ENCODE measurements at places on chromosomes 2 and 18.
A peak's percentile ranks its signal among the peaks of the same experiment; 100 is the strongest.

DNA sequence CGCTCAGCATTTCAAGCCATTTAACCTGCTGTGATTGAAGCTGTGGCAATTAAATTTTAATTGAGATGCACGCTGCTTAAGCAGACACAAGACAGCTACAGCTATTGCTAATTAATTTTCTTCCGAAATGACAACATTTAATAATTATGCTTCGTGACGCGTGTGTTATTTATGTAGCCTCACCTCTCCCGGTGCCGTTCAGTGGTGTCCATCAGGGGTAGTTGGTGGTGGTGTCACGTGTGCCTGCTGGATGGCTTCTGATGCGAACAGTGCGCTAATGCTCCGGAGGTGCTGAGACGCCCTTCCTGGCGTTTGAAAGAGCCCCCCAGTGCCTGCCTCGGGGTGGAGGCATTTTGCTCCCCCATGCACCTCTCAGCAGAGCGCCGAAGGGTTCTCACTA lies 39.5 kb downstream of the GLI2 start:
- peaks cover 43% of the 10 kb centered on the region for H3K27me3 ChIP-seq
- peak; percentile 2 for DNase-seq
- no peaks in the 10 kb centered on the region for H3K36me3 ChIP-seq

GRCh38 chr18:74468547-74469061 lies 11.5 kb upstream of the DIPK1C start:
- H3K27ac ChIP-seq, result peak overlapping the region; percentile 43
- H3K27me3 ChIP-seq, result no peaks in the 10 kb centered on the region
- H3K36me3 ChIP-seq, result no peaks in the 10 kb centered on the region
- DNase-seq, result no peak
- peaks cover 7% of the 10 kb centered on the region for H3K4me1 ChIP-seq
- H3K4me3 ChIP-seq, result no peak overlapping the region

DNA sequence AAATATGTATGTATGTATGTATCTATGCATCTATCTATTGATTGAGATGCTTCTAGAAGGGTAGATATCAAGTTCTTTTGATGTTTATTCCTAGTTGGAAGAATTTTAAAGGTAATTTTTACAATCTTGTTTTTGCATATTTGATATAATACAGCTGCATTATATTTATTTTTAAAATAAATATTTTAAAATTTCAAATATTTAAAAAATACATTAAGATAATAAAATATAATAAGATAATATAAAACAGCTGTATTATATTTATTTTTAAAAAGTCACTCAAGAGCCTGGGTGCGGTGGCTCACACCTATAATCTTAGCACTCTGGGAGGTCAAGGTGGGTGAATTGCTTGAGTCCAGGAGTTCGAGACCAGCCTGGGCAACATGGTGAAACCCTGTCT lies 92.5 kb downstream of the LIPG start:
- peaks cover 22% of the 10 kb centered on the region for H3K27me3 ChIP-seq
- H3K4me1 ChIP-seq, result peaks cover 16% of the 10 kb centered on the region
- no peaks in the 10 kb centered on the region for H3K36me3 ChIP-seq

GRCh38 chr2:189347540-189347939 lies 93.7 kb upstream of the WDR75 start:
- H3K4me1 ChIP-seq, result no peaks in the 10 kb centered on the region
- no peak for DNase-seq
- H3K36me3 ChIP-seq, result no peaks in the 10 kb centered on the region

GRCh38 chr2:134950886-134951285 lies 32.3 kb downstream of the CCNT2 start:
- no peak overlapping the region for H3K27ac ChIP-seq
- no peak for DNase-seq
- no peak overlapping the region for H3K4me3 ChIP-seq
- H3K4me1 ChIP-seq, result no peaks in the 10 kb centered on the region
- no peaks in the 10 kb centered on the region for H3K27me3 ChIP-seq

DNA sequence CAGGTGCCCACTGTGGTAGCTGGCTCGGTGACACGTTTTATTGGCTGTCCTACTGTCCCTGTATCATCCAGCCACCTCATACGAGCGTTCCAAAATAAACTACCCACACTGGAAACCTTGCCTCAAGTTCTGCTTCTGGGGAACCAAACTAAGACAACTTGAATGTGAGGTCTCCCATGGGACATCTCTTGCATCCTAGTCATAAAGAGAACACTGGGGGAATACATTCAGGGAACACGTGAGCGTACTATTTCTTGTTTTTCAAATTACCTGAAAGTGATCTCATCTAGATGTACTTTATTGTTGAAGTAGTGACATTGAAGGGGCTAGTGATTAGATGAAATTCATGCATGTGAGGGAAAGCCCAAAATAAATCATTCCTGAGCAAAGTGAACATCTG lies 15.0 kb downstream of the LYG2 start:
- no peak overlapping the region for H3K27ac ChIP-seq
- no peaks in the 10 kb centered on the region for H3K27me3 ChIP-seq
- H3K4me3 ChIP-seq, result no peak overlapping the region
- no peaks in the 10 kb centered on the region for H3K36me3 ChIP-seq

DNA sequence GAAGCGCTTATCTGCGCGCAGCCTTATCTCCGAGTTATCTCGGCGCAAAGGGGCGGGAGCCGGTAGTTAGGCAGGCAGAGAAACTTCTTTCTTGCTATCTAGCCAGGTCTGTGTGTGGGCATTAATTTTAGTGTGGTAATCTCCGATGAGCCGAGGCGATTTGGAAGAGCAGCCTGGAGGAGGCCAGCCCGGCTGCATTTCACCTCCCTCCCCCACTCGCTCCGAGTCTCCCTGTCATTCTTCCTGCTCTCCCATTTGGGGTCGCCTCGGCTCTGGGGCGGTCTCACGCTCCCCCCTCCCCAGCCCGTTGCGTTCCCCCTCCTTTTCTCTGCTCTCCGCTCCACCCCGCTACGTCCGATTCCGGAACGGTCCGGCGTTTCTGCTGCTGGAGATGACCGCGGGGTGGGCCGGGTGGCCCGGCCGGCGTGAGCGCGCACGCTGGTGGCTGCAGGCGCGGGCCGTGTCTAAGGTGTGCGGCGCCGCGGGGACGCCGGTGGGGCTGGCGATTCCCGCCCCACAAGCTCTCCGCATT lies 566 bp downstream of the GATA6 start:
- H3K4me1 ChIP-seq, result peaks cover 88% of the 10 kb centered on the region
- peak overlapping the region; percentile 99 for H3K4me3 ChIP-seq
- DNase-seq, result peak; percentile 51
- peaks cover 31% of the 10 kb centered on the region for H3K36me3 ChIP-seq

- no peaks in the 10 kb centered on the region for H3K4me1 ChIP-seq
- DNase-seq, result no peak
These were observed 279.7 kb downstream of the KCNJ3 start for GRCh38 chr2:154978244-154978643.

- no peak for DNase-seq
- H3K36me3 ChIP-seq, result peaks cover 21% of the 10 kb centered on the region
- H3K27ac ChIP-seq, result no peak overlapping the region
- H3K4me3 ChIP-seq, result no peak overlapping the region
These were observed 14.8 kb downstream of the LRRFIP1 start for GRCh38 chr2:237642038-237642734.

DNA sequence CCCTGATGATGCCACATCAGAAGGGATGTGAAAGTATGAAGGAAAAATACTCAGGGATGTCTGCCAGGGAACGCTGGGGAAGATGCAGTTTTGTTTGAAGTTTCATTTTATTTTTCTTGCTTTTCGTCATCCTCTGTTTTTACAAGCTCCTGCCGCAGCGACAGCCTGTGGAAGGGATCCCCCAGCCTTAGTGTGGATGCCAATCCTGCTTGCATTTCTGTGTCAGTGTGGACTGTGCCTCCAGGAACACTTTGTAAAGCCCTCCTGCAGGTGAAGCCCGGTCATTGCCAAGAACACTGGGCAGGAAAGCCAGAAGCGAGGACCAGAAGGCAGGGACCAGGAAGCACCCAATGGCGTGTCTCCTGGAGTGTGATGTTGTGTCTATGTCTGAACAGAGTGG lies 234.3 kb downstream of the SEPTIN10 start:
- no peak overlapping the region for H3K4me3 ChIP-seq
- H3K4me1 ChIP-seq, result peaks cover 61% of the 10 kb centered on the region
- no peak overlapping the region for H3K27ac ChIP-seq
- DNase-seq, result no peak

GRCh38 chr2:109175350-109175678 lies 46.3 kb downstream of the SH3RF3 start:
- no peaks in the 10 kb centered on the region for H3K27me3 ChIP-seq
- no peaks in the 10 kb centered on the region for H3K36me3 ChIP-seq
- peaks cover 77% of the 10 kb centered on the region for H3K4me1 ChIP-seq

DNA sequence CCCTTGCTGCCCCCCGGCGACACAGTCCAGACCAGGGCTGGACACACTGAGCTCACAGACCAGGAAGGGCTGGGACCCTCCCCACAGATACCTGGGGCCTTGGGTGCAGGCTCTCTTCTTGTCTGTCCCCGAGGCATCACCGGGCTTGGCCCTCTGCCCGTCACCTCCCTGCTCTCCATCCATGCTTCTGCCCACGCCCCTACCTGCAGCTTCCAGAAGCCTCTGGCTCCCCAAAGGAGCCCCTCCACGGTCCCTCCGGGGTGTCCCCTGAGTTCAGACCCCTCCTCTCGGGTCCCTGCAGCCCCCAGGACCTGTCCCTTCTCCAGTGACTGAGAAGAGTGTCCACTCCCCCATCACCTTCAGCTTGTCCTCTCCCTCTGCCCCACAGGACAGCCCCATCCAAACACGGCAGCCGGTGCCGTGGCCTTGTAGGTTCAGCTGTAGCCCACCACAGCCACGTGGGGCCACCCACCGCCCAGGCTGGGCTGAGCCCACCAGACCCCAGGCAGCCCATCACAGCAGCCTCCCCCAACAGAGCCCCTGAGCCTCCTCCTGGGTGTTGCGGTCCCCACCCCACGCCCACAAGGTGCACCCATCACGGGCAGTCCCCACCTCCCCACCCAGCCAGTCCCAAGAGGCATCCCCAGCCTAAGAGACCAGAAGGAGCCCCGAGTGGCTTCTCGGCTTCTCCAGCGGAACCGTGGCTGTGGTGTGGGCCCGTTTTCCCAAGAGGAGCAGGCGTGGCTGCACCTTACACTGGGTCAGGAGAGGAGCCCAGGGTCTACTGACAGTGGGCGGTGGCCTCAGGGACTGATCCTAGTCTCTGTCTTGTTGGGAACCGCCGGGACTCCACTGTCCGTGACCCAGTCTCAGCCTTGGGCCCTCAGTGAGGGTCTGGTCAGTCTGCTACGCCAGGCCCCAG lies 53.1 kb downstream of the RAMP1 start:
- DNase-seq, result no peak
- no peaks in the 10 kb centered on the region for H3K36me3 ChIP-seq
- peak overlapping the region; percentile 5 for H3K27ac ChIP-seq
- H3K4me3 ChIP-seq, result no peak overlapping the region

DNA sequence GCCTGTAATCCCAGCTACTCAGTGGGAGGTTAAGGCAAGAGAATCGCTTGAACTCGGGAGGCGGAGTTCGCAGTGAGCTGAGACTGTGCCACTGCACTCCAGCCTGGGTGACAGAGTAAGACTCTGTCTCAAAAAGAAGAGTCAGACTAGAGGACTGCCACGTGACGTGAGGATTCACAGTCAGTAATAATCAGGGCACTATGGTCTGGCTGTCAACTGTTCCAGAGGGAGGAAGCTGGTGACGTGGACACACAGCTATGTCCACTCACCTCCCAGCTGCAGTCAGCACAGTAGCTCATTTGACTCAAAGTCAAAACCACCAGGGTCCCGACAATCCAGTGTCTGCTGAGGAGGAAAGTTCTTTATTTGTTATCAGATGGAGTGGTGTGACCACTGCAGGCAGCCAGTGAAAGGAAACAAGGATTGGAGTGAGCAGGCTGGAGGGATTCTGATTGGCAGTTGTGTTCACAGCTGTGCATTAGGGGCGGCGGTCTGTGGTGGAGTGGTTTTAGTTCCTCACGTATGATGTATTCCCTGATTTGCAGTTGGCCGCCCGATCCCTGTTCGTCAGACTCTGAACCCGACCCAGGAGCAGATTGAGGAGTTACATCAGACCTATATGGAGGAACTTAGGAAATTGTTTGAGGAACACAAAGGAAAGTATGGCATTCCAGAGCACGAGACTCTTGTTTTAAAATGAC lies 37.9 kb downstream of the MOGAT1 start:
- H3K4me3 ChIP-seq, result peak overlapping the region; percentile 50
- H3K27ac ChIP-seq, result peak overlapping the region; percentile 79
- no peaks in the 10 kb centered on the region for H3K36me3 ChIP-seq
- DNase-seq, result peak; percentile 63
- H3K4me1 ChIP-seq, result peaks cover 31% of the 10 kb centered on the region
- no peaks in the 10 kb centered on the region for H3K27me3 ChIP-seq

- H3K4me3 ChIP-seq, result no peak overlapping the region
- H3K27me3 ChIP-seq, result no peaks in the 10 kb centered on the region
- DNase-seq, result no peak
- H3K27ac ChIP-seq, result peak overlapping the region; percentile 71
- peaks cover 71% of the 10 kb centered on the region for H3K4me1 ChIP-seq
- H3K36me3 ChIP-seq, result peaks cover 12% of the 10 kb centered on the region
These were observed 68.6 kb downstream of the CAB39 start for GRCh38 chr2:230781130-230781797.

DNA sequence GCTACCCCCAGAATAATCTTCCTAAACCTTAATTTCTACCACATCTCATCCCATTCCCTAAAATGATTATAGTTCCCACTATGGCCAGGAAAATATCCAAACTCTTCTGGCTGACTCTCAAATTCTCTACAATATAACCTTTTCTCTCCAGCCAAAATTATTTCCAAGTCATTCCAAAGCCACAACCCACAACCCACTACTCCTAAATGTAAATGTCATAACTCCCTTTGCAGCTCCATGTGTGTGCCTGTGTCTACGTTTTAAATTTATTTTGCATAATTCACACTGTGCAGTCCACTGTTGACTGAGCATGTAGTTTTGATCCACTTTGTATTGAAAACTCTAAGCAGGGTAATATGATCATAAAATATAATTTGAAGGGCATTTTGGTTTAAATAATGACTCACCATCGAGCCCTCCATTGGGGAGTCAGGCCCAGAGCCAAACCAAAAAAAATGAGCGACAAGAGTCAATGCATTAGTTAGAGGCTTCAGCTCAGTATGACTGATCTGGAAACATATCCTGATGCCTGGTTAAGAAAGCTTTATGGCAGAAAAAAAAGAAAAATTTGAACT lies 171.0 kb downstream of the AFF3 start:
- no peak overlapping the region for H3K4me3 ChIP-seq
- no peaks in the 10 kb centered on the region for H3K27me3 ChIP-seq
- no peak overlapping the region for H3K27ac ChIP-seq
- no peaks in the 10 kb centered on the region for H3K36me3 ChIP-seq
- H3K4me1 ChIP-seq, result no peaks in the 10 kb centered on the region

DNA sequence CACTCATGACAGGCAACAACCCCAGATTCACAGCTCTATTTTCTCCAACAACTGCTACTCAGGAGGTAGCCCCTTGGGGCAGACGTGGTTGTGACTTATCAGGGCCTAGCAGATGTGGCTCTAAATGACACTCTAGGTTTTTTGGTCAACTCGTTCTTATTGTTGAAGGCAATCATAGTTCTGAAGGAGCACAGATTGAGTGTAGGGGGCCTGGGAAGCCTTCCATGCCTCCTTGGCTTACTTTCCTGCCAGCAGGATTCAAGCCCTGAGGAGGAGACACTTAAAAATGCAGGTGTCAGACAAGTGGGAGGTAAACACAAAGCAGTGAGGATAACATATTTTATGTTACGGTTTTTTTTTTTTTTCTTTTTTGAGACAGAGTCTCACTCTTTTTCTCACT lies 23.5 kb upstream of the SUCLG1 start:
- peaks cover 13% of the 10 kb centered on the region for H3K4me1 ChIP-seq
- H3K36me3 ChIP-seq, result no peaks in the 10 kb centered on the region
- H3K27me3 ChIP-seq, result no peaks in the 10 kb centered on the region
- H3K27ac ChIP-seq, result no peak overlapping the region
- no peak overlapping the region for H3K4me3 ChIP-seq
- DNase-seq, result no peak

- H3K4me1 ChIP-seq, result peaks cover 38% of the 10 kb centered on the region
- H3K4me3 ChIP-seq, result no peak overlapping the region
- no peak for DNase-seq
- peaks cover 4% of the 10 kb centered on the region for H3K36me3 ChIP-seq
These were observed 107.4 kb upstream of the CTDP1 start for GRCh38 chr18:79572093-79572780.

All from left ventricle myocardium inferior (tissue), 1 donor.